Gastrocnemius medialis (tissue), 4 donors: ENCODE measurements at places on chromosomes 11 and 22. TPM values are rescaled to one million over a fixed set of nuclear protein-coding genes. Genes with fewer than 3 reads are reported as not detected.

KCNQ1OT1 gene
- total RNA-seq = 0.31 TPM

MN1 gene
- total RNA-seq = 8.8 TPM

DNA sequence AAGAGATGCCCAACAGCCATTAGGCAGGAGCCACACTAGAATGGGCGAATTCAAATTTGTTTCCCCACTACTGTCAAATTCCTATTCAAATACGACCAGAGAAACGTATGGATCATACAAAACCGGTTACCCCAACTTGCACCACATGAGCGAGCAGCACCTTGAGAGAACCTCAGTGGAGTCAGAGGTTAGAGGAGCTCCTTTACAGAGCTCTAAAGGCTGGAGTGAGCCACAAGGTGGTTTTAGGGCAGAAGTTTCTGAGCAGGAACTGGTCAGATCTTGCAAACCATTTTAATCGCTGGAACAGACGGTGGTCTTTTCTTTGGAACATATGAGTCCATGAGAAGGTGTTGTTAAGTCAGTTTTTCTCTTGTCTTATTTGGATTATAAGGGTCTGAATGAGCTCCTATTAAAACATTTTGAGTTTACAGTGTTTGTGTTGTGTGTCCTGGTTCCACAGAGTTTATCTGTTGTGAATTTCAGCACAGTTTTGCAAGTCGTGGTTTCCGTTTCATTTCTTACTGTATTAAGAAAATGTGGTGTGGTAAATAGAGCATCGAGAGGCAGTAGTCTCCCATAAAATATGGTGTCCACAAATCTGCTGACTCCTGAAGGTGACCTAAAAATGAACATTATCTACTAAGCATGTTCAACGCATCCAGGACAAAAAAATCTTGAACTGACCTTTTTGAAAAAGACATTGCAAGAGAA, 471.7 kb downstream of the NTM start:
- no peak for DNase-seq
- H3K27me3 ChIP-seq = no peaks in the 10 kb centered on the region
- no peaks in the 10 kb centered on the region for H3K4me1 ChIP-seq

DNA sequence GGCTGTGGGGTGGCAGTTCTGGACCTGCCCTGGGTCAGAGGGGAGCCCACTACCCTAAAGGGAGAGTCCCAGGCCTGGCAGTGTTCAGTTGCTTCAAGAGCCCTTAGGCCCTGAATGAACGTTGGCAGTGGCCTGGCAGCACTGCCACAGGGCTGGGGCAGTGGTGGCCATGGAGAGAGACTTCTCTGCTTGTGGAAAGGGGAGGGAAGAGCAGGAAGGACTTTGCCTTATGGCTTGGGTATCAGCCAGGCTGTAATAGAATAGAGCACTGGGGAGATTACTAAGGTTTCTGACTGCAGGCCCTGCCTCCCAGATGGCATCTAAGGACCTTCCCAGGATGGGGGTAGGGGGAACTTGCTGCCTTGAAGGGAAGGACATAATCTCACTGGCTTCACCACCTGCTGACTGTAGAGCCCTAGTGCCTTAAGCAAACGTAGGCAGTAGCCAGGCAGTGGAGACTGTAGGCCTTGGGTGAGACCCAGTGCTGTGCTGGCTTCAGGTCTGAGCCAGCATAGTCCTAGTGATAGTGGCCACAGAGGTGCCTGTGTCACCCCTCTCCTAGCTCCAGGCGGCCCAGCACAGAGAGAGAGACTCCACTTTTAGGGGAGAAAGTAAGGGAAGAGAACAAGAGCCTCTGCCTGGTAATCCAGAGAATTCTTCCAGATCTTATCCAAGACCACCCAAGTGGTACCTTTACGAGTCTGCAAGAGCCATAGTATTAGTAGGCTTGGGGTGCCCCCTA, 27.6 kb downstream of the PLA2G6 start:
- no peak overlapping the region for H3K27ac ChIP-seq
- H3K36me3 ChIP-seq = no peaks in the 10 kb centered on the region
- no peaks in the 10 kb centered on the region for H3K27me3 ChIP-seq

DNA sequence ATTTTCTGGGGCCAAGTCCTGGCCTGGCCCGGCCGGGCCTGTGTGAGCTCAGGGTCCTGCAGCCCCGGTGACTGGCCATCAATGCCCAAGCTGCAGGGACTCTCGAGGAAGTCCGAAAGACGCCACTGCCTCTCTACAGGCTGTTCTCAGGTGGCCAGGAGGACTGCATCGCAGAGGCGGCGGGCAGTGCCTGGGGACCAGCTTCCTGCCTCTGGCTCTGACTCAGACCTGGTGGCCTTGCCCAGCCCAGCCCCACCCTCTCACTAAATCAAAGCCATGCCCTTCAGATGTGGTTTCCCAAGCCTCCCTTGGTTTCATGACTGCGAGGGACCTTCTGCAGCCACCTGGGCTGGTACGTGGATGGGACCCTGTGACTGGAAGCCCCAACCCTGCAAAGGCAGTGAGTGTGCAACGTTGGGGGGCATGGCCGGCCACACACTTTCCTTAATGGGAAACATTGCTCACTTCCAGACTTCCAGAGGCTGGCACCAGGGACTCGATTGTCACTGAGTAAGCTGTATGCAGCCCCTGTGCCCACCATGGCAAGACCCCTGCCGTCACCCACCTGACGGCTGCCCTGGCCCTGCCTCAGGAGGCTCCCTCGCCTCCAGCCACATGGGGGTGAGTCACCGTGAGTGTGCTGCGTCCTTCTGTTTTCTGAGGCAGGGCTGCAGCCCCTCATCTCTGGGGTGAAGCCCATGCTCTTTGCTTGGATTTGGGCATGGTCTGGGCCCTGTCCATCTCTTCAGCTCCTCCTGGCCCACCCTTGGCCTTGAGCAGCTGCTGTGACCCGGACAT, 6.0 kb upstream of the FGF3 start:
- H3K4me1 ChIP-seq = no peaks in the 10 kb centered on the region
- H3K27me3 ChIP-seq = peaks cover 13% of the 10 kb centered on the region
- DNase-seq = no peak
- H3K4me3 ChIP-seq = no peak overlapping the region
- no peak overlapping the region for H3K27ac ChIP-seq
- no peaks in the 10 kb centered on the region for H3K36me3 ChIP-seq

DNA sequence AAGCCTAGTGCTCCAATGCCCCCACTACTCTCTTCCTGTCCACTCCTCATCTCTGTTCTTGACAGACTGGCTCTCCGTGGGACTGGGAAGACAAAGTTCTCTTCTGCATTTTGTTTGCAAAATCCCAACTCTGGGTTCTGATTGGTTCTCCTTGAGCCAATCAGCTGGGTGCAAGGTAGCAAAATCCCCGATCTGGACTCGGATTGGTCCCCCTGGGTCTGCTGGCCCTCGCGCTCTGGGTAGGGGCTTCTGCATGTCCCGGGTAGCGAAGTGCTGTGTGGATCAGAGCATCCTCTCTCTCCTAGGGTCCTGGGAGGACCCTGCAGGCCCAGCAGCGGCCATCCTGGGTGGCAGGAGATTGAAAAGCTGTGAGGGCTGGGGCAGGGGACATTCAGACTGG, 22.3 kb upstream of the A4GALT start:
- H3K36me3 ChIP-seq = no peaks in the 10 kb centered on the region
- no peak overlapping the region for H3K4me3 ChIP-seq
- H3K27ac ChIP-seq = peak overlapping the region; percentile 78
- H3K4me1 ChIP-seq = peaks cover 12% of the 10 kb centered on the region

CD3G gene
- 0.51 TPM for total RNA-seq

DNA sequence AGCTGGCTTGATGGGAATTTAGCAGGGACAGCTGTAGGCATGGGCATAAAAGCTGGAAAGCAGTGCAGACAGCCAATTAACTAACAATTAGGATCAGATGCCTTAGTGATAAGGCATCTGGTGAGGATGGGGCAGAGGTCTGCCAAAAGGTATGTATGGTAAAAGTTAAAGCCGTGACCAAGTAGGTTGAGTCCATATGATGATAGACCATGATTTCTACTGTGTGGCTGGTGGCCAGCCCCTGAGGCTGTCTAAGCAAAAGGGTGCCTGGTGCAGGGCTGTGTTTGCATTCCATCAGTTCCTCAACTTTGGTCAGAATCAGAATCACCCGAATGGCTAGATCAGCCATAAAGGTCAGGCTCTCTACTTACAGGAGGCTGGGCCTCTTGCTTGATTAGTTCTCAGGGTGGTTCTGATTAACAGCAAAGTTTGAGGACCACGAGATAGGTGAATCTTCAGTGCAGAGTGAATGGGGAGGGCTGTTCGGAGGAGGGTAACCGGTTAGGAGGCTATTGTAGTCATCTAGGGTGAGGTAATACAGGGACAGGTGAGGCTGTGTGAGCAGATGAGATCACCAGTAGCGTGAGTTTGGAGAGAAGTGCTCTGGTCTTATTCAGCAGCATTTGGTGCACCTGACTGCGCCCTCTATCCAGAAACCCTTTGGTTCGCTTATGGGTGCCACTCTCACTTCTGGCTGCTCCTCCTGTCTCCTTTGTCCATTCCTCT, 27.2 kb downstream of the PPFIBP2 start:
- no peak for DNase-seq
- H3K27me3 ChIP-seq = no peaks in the 10 kb centered on the region
- no peak overlapping the region for H3K27ac ChIP-seq
- H3K36me3 ChIP-seq = no peaks in the 10 kb centered on the region
- H3K4me1 ChIP-seq = peaks cover 36% of the 10 kb centered on the region
- H3K4me3 ChIP-seq = no peak overlapping the region

- H3K4me3 ChIP-seq = no peak overlapping the region
- peak overlapping the region; percentile 98 for H3K27ac ChIP-seq
- peak; percentile 13 for DNase-seq
- no peaks in the 10 kb centered on the region for H3K36me3 ChIP-seq
Measured at GRCh38 chr11:73229321-73229895, 11.3 kb downstream of the P2RY2 start.

- H3K4me3 ChIP-seq = no peak overlapping the region
- H3K36me3 ChIP-seq = no peaks in the 10 kb centered on the region
- no peaks in the 10 kb centered on the region for H3K4me1 ChIP-seq
- H3K27me3 ChIP-seq = no peaks in the 10 kb centered on the region
- DNase-seq = no peak
- no peak overlapping the region for H3K27ac ChIP-seq
Measured at GRCh38 chr11:36339888-36340287, 43.8 kb downstream of the PRR5L start.

OR52A1 gene
- not detected for total RNA-seq

SHANK2 gene
- not detected for total RNA-seq

DNA sequence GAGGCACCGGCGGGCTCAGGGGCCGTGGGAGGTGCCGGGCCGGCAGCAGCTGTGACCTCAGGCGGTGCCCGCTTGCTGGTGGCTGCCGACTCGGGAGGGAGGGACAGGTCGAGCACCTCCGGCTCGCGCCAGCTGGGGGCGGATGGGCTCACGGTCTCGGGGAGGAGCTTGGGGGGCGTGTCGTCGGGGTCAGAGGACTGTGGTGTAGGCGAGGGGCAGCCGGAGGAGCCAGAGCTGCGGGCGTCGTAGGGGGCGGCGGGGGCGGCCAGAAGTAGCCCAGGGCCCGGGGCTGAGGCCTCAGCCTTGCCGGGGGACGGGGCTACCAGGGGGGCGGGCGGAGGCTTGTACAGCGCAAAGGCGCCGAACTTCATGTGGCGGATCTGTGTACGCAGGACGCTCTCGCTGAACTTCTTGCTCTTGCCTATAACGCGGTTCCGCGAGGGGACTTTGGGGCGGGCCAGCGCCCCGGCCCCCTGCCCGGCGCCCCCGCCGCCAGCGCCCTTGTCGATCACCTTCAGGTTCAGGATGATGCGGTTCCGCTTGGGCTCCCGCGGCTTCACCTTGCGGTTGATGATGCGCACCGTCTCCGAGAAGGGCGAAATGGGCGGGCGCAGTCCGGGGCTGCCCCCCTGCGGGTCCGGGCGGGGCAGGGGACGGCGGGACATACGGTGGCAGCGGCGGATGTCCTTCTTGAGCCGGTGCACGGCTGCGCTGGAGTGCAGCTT, 5.5 kb downstream of the CBX6 start:
- no peak overlapping the region for H3K27ac ChIP-seq
- H3K4me3 ChIP-seq = no peak overlapping the region
- peaks cover under 1% of the 10 kb centered on the region for H3K27me3 ChIP-seq
- no peak for DNase-seq

GRCh38 chr11:85132851-85133585, 494.1 kb downstream of the DLG2 start:
- no peak overlapping the region for H3K4me3 ChIP-seq
- no peaks in the 10 kb centered on the region for H3K4me1 ChIP-seq
- no peaks in the 10 kb centered on the region for H3K36me3 ChIP-seq
- no peak for DNase-seq
- no peak overlapping the region for H3K27ac ChIP-seq

GRCh38 chr11:65822776-65823528, 10.8 kb upstream of the SNX32 start:
- DNase-seq = no peak
- no peaks in the 10 kb centered on the region for H3K27me3 ChIP-seq
- H3K36me3 ChIP-seq = no peaks in the 10 kb centered on the region

- H3K4me1 ChIP-seq = no peaks in the 10 kb centered on the region
- no peak overlapping the region for H3K27ac ChIP-seq
- H3K4me3 ChIP-seq = no peak overlapping the region
- H3K27me3 ChIP-seq = no peaks in the 10 kb centered on the region
Measured at GRCh38 chr11:2522631-2523255, 77.9 kb downstream of the KCNQ1 start.

GRCh38 chr11:64396079-64396591, 37.2 kb downstream of the RPS6KA4 start:
- no peak overlapping the region for H3K4me3 ChIP-seq
- no peak for DNase-seq
- peaks cover 14% of the 10 kb centered on the region for H3K4me1 ChIP-seq
- no peak overlapping the region for H3K27ac ChIP-seq
- H3K36me3 ChIP-seq = no peaks in the 10 kb centered on the region
- no peaks in the 10 kb centered on the region for H3K27me3 ChIP-seq

DNA sequence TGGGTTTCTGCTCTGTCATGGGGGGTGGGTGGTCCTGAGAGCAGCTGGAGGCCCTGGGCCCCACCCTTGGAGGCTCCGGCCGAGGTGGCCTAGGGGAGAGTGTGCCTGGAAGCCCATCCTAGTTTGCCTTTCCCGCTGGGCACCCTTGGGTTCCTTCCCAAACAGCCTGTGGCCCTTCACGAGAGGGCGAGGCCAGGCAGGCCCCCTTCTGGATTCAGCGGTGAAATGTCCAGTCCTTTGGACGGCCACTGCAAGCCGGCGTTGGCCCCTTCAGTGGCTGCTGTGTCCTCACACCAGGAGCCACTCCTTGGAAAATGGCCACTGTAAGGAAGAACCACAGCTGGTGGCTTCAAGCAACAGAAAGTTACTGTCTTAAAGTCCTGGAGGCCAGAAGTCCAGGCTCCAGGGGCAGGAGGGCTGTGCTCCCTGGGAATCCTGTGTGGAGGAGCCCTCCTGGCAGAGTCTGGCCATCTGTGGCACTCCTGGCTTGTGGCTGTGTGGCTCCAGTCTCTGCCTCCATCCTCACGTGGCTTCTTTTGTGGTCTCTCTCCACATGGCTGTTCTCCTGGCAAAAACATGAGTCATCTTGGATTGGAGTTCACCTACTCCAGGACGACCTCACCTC, 854.1 kb downstream of the TBC1D22A start:
- no peaks in the 10 kb centered on the region for H3K36me3 ChIP-seq
- H3K4me3 ChIP-seq = no peak overlapping the region
- peaks cover 4% of the 10 kb centered on the region for H3K27me3 ChIP-seq
- H3K27ac ChIP-seq = no peak overlapping the region
- DNase-seq = no peak
- H3K4me1 ChIP-seq = no peaks in the 10 kb centered on the region

SELENOO gene
- 26.4 TPM for total RNA-seq

DRD2 gene
- total RNA-seq = not detected
